ENCODE measurements at places on chromosomes 1 and 21.

- no peak for DNase-seq
These were observed 272.6 kb downstream of the S1PR1 start for GRCh38 chr1:101509370-101509769.

- no peak for DNase-seq
These were observed 15.4 kb downstream of the RBM34 start for GRCh38 chr1:235145639-235146038.

GRCh38 chr1:78047106-78047505, 1.3 kb downstream of the GIPC2 start:
- no peak for DNase-seq

GRCh38 chr1:16141573-16142336, 14.1 kb downstream of the EPHA2 start:
- no peak for DNase-seq

- no peak for DNase-seq
These were observed 193.0 kb upstream of the DPYD start for GRCh38 chr1:98113811-98114210.

GRCh38 chr1:54477153-54477561, 70.9 kb upstream of the ACOT11 start:
- no peak for DNase-seq

DNA sequence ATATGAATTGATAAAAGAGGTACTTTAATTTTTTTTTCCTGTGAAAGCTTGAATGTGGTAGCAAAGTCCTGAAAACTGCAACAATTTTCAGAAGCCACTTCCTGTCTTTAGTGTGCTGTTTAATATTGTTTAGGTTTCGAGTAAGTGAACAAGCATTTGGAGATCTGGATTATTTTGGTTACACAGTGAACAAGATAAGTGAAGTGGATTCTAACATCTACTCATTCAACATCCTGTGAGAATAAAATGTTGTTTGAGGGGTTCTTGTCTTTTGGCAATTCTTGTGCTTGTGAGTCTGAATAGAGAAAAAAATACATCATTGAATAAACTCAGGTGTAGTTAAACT, 35.2 kb upstream of the PLA2G4A start:
- no peak for DNase-seq

GRCh38 chr1:47161298-47162040, 24.2 kb downstream of the CYP4A22 start:
- DNase-seq, result no peak

DNA sequence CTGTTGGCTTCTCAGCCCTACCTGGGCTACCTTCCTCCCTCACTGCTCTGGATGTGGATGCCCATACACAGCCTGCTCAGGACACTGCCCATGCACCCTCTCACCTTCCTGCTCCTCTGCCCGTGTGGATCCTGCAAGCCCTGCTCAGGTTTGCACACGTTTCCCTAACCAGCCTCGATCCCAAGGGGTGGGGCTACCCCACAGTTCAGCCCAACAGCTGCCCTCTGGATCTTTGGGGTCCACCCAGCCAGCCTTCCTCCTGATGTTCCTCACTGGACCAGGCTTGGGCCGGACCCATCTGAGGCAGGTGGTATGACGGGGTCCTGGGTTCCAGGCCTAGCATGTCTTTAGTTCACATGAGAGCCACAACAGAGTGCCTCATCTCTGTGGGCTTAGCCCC, 4.7 kb downstream of the TMEM54 start:
- no peak for DNase-seq

DNA sequence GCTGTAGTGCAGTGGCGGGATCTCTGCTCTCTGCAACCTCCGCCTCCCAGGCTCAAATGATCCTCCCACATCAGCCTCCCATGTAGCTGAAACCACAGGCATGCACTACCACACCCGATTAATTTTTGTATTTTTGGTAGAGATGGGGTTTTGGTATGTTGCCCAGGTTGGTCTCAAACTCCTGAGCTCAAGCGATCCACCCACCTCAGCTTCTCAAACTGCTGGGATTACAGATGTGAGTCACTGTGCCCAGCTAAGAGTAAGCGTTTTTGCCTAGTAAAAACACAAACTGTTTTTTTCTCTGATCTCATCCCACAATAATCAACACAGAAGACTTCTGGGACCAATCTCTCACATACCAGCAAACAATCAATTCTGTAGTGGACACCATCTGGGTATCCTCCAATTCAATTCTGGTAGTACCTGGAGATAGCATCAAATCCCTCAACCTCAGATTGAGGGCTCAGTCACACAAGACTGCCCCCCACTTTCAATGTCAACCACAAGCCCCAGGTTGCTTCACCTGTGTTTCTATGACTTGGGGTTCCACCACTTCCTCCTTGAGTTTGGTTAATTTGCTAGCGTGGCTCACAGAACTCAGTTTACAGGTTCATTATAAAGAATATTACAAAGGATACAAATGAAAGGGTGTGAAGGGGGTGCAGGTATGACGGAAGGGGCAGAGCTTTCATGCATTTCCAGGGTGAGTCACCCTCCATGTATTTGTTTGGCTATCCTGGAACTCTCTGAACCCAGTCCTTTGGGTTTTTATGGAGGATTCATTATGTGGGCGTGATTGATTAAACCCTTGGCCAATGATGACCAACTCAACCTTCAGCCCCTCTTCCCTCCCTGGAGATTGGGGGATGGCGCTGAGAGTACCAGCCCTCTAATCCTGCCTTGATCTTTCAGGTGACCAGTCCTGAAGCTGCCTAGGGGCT, 40.0 kb upstream of the RHOU start:
- no peak for DNase-seq

GRCh38 chr1:111448482-111448917, 556 bp downstream of the WDR77 start:
- no peak for DNase-seq

DNA sequence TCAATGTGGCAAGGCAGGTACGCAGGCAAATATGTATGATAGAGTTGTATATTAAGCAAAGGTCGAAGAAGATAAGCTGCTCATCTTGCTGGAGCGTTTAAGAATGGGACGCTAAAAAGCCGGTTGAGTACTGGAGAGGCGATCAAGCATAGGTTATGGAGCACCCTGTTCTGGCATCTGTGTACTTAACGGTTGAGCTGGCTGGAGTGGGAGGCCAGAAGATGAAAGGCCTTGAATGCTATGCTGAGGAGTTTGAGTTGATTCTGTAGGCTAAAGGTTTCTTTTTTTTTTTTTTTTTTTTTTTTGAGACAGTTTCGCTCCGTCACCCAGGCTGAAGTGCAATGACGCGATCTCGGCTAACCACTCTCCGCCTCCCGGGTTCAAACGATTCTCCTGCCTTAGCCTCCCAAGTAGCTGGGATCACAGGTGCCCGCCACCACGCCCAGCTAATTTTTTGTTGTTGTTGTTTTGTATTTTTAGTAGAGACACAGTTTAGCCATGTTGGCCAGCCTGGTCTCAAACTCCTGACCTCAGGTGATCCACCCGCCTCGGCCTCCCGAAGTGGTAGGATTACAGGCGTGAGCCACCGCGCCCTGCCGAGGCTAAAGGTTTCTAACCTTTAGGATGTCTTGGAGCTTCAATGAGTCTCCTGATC, 850 bp upstream of the KHDC4 start:
- no peak for DNase-seq

DNA sequence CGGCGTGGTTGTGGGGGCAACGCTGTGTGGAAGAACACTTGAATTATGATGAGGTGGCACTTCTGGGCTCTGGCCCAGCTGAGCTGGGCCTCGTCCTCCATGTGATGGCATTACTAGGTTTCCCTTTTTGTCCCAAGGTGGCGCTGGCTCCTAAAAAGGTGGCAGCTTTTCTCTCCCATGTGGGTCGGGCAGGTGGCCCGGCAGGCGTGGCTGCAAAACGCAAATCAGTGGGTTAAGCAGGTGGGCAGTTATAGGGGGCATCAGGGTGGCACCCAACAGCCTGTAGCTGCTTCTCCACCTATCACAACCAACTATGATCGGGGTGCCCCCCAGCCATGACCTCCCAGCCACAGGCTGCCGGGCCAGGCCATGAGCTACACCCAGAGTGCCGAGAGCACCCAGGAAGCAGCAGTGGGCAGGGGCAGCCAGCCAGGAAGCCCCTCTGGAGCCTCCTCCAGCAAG, 59.6 kb downstream of the KCNAB2 start:
- no peak for DNase-seq

- DNase-seq, result no peak
These were observed 3.9 kb downstream of the KDM4A start for GRCh38 chr1:43653893-43654292.

DNA sequence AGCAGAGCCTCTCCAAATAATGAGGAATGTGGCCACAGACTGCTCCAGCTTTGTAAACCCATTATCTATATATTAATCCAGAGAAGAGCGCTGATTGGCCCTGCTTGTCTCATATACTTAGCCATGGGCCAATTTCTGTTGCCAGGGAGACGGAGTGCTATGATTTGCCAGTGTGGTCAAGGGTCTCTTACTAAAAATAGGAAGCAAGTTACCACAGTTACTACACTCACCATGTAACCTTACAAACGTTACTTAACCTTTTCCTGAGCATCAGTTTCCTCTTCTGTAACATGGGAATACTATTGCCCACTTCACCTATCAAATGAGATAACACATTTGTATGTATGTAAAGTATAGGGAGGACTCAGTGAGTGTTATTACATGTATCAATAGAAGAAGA, 7.7 kb upstream of the S100A2 start:
- no peak for DNase-seq

- no peak for DNase-seq
These were observed 7.4 kb upstream of the IRF2BP2 start for GRCh38 chr1:234617131-234617985.

DNA sequence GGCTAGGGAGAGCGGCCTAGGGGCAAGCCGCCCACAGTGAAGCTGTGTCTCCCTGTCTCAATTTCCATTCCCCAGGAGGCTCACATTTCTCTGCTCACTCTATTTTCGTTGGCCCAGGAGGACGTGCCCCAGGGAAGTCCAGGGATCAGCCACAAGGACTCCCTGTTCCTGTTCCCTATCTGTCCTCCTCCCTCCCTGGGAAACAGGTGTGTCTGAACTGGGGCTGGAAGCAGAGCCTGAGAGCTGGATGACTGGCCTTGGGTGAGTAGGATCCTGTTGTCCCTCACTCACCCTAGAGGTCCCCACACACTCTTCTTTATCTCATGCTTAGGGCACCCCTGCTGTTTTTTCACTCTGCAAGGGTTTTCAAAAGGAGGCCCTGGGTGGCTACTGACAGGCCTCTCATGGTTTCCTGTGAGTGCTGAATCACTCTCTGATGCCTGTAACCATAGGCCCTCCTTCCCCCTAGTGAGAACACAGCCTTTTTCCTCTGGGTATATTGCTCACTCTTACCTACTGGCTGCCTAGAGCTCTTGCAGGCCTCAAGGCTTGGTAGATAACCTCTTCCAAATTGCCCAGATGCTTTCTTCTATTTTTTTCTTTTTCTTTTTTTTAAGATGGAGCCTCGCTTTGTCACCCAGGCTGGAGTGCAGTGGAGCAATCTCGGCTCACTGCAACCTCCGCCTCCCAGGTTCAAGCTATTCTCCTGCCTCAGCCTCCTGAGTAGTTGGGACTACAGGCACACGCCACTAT, 3.3 kb upstream of the UTP11 start:
- DNase-seq, result no peak
